ENCODE measurements at places on chromosomes 1 and 21.

- DNase-seq: no peak
Measured at GRCh38 chr1:203521074-203521794, 27.3 kb downstream of the OPTC start.

GRCh38 chr1:88043834-88044233 is 640.2 kb upstream of the PKN2 start:
- no peak for DNase-seq

DNA sequence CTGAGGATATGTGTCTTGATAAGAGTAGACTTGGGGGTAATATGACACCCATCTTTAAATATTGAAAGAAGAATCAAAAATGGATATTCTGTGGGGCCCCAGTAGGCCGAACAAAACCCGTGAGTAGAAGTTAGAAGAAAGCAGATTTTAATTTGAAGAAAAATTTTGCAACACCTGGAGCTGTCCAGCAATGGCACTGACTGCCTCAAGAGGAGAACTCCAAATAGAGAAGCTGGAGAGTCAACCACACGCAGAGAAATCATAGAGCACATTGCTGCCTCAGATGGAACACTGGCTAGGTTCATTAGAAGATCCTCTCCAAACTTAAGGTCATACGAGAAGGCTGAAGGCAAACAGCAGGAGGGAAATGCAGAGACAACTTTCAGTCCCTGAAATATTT is 6.8 kb downstream of the NHLH1 start:
- DNase-seq: no peak

GRCh38 chr1:184465489-184466146 is 78.8 kb downstream of the C1orf21 start:
- DNase-seq: no peak

DNA sequence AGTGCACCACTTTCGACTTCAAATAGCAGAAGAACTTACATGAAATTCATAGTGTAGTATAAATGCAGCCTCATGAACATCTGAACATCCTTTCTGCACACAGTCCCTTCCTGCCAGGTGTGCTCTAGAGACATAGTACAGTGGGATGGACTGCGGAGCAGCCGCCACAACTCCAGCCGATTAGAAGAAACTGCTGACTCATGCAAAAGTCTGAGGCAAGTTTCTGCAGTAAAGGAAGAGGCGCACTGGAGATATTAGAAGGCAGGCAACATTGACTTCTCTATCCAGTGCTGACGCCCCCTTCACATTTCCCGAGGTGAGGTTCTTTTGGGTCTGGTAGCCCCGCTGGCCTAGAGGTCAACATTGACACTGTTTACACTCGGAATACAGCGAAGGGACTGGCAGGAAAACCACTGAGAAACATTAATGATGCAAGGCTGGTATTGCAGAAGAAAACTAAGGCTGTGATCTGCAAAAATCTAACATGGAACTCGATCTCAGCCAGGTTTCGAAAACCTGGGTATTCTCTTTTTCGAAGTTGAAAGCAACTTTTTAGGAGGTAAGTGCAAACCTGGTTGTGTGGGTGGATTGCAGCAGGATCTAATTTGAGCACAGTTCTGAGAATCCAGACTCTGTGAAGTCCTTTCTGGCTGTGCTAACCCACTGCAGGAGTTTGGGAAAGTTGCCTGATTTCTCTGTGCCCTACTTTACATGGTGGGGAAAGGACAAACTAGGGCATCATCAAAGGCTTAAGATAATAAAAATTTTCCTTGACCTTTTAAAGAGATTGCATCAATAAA is 90.7 kb downstream of the CDC7 start:
- DNase-seq: no peak

GRCh38 chr1:20322825-20323612 is 32.3 kb downstream of the VWA5B1 start:
- DNase-seq: no peak

DNA sequence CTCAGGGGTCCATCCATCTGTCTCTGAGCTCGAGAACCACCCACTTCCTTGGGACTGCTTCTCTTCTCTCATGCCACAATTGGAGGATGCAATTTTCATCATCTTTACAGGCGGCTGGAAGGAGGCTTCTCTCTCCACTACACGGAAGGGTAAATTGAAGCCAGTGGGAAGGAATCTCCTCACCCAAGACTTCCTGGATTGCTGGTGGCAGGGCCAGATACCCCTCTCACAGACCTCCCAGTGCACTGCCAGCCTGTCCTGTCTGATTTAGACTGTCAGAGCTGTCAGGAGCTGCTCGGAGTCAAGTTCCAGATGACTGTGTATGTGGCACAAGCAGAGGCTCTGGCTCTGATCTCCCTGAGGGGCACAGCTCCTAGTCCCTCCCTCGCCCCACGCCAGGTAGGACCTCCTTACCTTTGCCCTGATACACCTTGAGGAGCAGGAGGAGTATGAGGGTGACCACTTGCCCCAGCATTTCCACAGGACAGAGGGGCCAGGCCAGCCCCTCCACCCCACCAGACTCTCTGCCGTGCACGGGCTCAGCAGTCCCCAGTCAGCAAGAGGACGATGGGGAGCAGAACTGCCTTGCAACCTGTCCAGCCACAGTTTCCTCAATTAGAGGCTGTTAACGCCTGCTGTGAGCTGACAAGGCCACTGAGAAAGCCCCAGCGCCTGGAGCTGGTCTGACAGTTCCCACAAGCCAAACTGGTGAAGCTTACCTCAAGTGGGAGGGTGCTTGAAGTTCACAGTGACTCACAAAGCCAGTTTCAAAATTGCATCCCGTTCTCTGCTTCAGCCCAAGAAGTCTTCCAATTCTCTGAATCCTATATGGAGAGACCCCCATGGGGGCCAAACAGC is at the start of gene CD244:
Gene CD244, minus strand, starts transcription at position 685 of the 858 bp plus-strand sequence. Its CDS starts 210 bp downstream, at position 475.
- DNase-seq: no peak

DNA sequence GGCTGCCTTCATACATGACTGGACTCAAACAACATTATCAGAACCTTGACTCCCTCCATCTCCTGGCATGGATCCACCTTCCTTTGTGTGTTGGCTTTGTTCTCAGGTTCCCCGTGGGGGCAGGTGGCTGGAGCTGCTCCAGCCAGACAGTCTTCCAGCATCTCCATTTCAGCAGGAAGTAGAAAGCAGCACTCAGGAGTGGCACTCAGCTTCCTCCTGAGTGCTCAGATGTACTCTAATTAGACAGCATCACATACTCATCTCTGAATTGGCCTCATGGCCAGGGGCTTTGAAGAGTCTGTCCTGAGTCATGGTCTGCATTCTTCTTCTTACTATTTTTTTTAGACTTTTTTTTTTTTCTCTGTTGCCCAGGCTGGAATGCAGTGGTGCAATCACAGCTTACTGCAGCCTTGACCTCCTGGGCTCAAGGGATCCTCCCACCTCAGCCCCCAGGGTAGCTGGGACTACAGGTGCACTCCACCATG is 27.9 kb downstream of the OVAAL start:
- no peak for DNase-seq

GRCh38 chr1:231926340-231926739 is 299.8 kb downstream of the DISC1 start:
- no peak for DNase-seq

DNA sequence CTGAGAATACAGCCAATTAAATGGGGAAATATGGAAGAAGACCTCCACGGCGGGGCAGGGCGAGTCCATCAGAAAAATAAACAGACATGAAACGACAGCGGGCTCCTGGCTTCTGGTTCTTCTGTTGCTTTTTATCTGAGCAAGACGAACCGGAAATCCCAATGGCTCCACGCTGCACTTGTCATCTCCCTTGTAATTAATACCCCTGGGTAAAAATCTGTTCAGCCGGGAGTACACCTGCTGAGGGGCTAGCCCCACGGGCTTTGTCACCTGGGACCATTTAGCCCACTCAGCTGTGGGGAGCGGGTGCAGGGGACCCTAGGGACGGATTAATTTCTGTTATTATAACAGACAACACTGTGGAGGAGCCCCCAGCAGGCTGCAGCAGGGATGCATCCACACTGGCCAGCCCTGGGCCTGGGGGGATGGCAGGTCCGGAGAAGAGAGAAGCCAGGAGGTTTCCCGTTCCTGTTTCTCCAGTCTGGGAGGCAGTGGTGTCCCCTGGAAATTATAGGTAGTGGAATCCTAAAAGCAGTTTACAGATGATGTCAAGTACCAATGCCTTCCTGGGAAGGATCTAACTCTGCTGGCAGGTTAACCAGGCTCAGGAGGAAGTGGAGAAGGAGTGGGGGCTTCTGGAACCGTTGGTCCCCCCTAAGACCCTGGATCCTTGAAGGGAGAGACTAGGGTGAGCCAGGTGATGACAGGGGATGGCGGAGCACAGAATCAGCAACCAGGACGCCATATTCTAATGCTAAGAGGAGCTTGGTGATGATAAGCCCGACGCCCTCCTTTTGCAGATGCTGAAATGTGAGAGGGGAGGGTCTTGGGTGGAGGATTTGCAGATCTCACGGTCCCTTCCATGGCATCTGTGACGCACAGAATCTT is 566.1 kb downstream of the PTPRU start:
- no peak for DNase-seq

DNA sequence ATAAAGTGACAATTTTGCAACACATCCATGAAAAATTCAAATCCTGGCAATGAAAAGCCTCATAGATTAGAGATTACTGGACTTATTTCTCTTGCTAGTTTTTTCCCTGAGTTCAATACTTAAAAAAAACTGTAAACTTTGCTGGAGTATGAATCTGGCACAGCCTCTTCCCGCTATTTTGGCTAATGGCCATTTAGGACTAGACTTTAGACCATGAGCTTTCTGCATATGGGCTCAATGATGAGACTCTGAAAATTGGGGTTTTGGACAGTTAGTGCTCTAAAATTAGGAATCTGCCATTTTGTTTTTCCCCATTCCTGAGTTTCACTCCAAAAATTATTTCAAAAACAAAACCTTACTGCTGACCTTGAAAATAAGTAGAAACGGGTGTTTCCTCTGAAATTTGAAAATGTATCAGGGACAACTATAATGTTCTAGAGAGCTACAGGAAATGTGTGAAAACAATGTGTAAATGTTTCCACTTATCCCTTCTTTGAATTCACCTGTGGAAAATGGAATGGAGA is 137.5 kb downstream of the HMCN1 start:
- DNase-seq: no peak

- DNase-seq: no peak
Measured at GRCh38 chr21:45528028-45528705, 14.1 kb downstream of the SLC19A1 start.

- peak; percentile 23 for DNase-seq
Measured at GRCh38 chr1:8858888-8859706, 19.4 kb downstream of the ENO1 start.

DNA sequence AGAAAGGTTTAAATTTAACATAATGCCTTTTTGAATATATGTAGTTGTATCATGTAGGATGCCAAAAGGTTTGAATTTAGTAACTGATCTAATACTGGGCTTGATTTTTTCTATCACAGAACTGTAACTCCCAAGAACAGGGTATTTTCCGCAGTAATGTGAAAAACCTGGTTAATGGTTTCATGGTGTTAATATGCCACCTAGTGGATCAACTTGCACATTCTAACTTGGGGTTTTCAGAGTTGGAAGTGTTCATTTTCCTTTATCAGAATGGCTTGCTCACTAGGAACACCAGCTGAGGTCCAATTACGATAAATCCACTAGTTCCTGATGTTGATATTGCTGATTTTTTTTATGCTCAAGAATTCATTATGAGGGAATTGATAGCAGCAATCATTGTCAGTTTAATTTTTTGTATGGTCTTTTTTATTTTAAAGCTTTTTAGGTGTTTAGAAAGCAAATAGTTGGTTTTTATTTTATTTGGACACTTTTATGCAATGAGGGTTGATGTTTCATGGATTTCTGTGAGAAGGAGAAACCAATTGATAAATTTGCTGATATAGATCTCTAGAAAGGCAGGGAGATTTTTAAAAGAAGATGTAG is 157.2 kb downstream of the PLA2G4A start:
- peak; percentile 50 for DNase-seq

DNA sequence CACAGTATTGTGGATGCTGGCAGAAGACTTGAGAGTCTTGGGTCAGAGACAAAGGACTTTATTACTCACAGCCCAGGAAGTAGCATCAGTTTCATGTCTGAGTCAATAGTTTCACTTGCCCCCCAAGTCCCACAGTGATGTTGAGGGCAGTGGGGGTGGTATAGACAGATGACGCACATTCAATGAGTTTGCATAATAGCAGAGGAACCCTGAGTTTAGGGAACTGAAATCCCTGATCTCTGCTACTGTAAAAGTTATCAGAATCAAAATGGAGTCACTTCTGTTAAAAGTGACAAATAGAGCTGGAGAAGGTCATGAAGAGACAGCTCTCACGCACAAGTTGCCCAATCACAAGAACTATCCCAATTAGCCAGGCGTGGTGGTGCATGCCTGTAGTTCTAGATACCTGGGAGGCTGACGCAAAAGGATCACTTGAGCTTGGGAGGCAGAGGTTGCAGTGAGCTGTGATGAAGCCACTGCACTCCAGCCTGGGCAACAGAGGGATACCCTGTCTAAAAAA is 11.5 kb upstream of the HCRTR1 start:
- no peak for DNase-seq

DNA sequence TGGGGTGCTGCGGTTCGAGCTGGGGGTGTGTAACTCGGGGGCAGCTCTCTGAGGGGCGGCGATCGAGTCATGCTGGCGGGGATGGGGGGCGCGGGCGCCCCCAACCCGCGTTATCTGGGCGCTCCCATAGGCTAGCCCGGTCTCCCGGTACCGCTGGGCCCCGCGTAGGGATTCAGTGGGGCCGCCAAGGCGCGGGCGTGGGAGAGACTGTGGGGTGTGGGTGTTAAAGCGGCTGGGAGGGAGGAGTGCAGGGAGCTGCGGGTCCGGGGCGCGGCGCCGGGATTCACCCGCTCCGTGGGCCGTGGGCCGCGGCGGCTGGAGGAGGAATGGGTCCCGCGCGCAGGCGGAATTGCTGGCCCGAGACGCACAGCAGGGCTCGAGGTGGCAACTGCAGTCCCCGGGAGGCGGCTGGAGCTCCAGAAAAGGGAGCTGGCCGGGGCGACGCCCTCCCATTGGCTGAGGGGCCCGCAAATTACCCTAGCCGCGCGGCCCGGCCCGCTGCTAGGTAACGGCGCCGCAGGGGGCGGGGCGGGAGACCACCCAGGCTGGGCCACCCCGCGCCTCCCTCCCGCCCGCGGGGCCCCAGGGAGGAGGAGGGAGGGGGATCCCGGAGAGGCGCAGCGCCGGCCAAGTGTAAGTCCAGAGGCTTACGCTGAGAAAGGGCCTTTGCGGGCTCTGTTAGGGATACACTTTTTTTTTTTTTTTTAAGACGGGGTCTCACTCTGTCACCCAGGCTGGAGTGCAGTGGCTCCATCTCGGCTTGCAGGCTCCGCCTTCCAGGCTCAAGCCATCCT is at the start of gene PTCH2:
Gene PTCH2, minus strand, starts transcription at position 392 of the 794 bp plus-strand sequence. Its CDS starts 321 bp downstream, at position 71.
- DNase-seq: peak; percentile 85

GRCh38 chr1:70485624-70486023 is 74.6 kb downstream of the CTH start:
- no peak for DNase-seq

GRCh38 chr21:33108228-33108627 is 38.3 kb downstream of the OLIG1 start:
- no peak for DNase-seq

- peak; percentile 30 for DNase-seq
Measured at GRCh38 chr21:28337315-28337714, 655.4 kb downstream of the LTN1 start.
